Activated CD8-positive, alpha-beta memory T cell treated with anti-CD3 and anti-CD28 coated beads for 1 hour (primary cell): ENCODE measurements at places on chromosomes 3 and 15.

GRCh38 chr3:14658978-14659377 lies 7.4 kb downstream of the CCDC174 start:
- no peak for DNase-seq

- DNase-seq, result no peak
Observed at GRCh38 chr3:64895106-64895990, 207.5 kb upstream of the ADAMTS9 start.

DNA sequence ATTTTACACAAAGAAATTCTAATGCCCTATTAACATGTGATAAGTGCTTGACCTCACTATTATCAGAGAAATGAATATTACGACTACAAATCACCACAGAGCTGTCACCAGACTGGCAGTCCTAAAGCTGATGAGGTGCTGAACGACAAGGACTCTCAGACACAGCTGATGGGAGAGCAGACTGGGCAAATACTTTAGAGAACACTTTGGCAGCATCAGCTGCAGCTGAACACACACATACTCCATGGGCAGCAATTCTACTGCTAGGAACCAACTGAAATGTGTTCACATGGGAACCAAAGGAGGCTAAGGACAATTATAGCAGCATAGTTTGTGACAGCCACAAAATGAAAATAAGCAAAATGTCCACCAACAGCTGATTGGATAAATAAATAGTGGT lies 45.5 kb downstream of the SUSD5 start:
- DNase-seq, result no peak

- DNase-seq, result no peak
Observed at GRCh38 chr15:90211440-90212143, 10.5 kb downstream of the SEMA4B start.

GRCh38 chr3:183626877-183627594 lies 8.4 kb upstream of the KLHL24 start:
- no peak for DNase-seq

GRCh38 chr3:164375538-164375937 lies 702.8 kb downstream of the SI start:
- no peak for DNase-seq

DNA sequence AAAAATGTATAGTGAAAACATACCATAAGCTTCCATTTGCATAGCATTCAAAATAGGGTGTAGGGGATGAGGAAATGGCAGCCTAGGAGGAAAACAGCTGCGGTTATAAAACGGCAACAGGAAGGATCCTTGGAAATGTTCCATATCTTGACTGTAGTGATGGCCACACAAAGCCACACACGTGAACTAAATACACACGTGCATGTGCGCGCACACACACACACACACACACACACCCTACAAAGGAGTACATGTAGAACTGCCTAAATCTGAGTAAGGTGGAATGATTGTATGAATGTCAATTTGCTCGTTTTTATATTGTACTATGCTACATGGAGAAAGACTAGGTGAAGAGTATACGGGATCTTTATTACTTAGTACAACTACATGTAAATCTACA lies 3.9 kb upstream of the IREB2 start:
- DNase-seq, result no peak

DNA sequence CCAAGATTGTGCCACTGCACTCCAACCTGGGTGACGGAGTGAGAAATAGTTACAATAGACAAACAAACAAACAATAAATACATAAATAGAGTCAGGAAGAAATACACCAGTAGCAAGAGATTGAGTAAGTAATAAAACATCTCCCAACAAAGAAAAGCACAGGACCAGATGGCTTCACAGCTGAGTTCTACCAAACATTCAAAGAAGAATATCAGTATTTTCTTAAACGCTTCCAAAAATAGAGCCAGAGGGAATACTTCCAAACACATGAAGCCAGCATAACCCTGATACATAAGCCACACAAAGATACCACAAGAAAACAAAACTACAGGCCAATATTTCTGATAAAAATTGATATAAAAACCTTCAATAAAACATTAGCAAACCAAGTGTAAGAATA lies 30.7 kb upstream of the IGSF10 start:
- DNase-seq, result no peak

- no peak for DNase-seq
Observed at GRCh38 chr3:41751597-41751996, 210.3 kb downstream of the ULK4 start.

- no peak for DNase-seq
Observed at GRCh38 chr3:40258555-40258954, 51.0 kb upstream of the EIF1B start.

GRCh38 chr3:126496894-126497850 lies 20.4 kb downstream of the UROC1 start:
- no peak for DNase-seq

DNA sequence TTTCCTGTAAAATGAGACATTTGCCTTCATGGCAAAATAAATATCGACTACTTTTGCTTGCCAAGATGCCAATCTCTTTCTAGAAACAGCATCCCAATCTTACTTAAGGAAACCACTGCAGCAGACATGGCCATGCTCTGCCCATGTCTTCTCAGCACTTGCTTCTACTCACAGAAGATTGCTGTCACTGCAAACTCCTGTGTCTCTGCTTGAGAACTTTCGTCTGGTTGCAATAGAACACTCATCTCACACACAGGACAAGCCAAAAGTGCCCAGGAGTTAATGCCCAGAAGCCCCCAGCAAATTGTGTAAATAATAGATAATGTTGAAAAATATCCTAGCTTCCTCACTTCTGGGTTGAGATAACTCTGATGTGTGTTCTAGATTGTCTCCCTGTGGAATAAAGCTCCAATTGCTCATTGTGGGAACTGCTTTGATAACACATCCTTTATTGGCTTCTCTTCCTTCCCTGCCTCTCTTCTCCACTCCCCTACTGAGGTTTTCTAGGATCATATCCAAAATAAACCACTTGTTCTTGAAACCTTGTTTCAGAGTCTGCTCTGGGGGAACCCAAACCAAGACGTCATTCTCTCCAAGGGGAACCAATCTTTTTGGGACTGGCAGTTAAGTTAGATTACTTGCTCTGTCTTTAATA lies 156.3 kb upstream of the STRIT1 start:
- DNase-seq, result no peak

- DNase-seq, result no peak
Observed at GRCh38 chr15:95990833-95991232, 339.7 kb upstream of the NR2F2 start.

GRCh38 chr3:118000219-118000618 lies 1034.4 kb downstream of the IGSF11 start:
- DNase-seq, result no peak

- DNase-seq, result no peak
Observed at GRCh38 chr15:48925714-48926223, 38.0 kb downstream of the SHC4 start.

GRCh38 chr15:61037031-61037430 lies 192.1 kb downstream of the RORA start:
- DNase-seq, result no peak

GRCh38 chr3:4584456-4585249 lies 91.5 kb downstream of the ITPR1 start:
- DNase-seq, result no peak

- DNase-seq, result no peak
Observed at GRCh38 chr3:14803101-14803980, 15.4 kb upstream of the FGD5 start.

DNA sequence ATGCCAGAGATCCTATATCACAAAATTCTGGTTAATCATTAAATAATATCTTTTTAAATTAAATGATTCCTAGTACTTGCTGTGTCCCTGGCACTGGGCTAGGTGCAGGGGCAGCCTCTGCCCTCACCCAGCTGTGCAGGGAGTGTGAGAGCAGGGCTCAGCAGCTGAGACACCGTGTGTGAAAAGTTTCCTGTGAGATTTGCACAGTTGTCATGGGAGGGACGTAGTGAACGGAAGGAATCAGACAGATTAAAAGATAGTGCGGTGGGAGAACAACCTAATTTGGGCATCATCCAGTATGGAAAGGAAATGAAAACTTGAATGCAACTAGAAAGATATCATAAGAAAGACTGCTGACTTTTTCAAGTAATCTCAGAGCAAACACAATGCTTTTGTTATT lies 204.1 kb downstream of the SSR3 start:
- DNase-seq, result no peak

GRCh38 chr3:9727041-9727595 lies 4.4 kb upstream of the BRPF1 start:
- no peak for DNase-seq

GRCh38 chr3:141796889-141797781 lies 33.9 kb downstream of the GRK7 start:
- peak; percentile 13 for DNase-seq

DNA sequence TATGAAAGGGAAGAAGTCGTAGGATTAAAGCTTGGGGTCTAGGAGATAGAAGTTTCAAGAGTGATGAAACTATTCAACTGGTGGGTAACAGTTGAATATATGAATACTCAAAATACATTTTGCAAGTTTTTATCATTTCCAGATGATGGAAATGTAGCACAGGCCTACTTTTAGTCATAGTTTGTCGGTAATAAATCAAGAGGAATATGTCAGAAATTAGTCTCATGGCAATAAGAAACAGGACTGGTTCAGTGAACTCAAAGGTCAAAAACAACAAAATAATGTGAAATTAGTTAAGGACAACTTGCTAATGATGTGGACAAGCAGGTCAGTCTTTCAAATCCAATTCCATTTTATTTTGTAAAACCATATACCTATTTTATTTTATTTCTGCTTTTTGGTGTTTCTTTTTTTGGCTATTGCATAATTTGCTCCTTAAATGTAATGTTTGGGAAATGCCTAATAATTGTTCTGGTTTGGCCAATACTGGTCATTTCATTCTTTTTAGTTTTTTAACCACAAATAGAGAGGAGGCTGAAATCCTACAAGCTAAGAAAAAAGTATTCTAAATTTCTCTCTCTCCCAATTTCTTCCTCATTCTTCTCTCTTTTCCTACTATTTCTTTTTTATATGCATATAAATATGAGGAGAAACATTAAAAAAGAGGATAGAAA lies 195.2 kb upstream of the ARHGEF26 start:
- DNase-seq, result no peak

DNA sequence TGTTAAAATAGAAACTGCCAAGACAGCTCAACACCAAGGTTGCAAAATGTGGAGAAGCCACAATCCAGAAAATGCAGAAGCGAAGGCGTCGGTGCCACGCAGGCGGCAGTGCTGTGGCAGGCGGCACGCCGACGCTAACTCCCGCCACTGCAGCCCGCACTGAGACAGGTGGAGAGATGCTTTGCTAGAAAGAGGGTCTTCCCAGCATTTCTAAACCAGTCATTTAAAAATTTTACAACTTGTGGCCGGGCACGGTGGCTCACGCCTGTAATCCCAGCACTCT lies 23.2 kb downstream of the CYFIP1 start:
- no peak for DNase-seq

DNA sequence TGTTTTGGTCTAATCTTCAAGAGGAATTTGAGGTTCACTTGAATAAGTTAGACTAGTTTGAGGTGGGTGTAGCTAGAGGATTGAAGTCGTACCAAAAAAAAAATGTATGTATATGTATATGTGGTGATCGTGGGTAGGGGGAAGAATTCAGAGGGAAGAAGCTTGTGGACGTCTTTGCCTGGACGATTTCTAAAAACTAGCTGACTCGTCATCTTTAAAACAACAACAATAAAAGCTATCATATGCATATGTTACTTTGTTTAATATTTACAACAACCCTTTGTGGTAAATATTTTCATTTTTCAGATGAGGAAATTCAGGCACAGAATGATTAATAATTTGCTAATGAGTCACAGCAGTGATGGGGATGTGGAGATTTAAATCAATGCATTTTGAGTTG lies 18.1 kb downstream of the RNF111 start:
- no peak for DNase-seq

GRCh38 chr15:99268431-99268830 lies 17.1 kb downstream of the LRRC28 start:
- no peak for DNase-seq

GRCh38 chr3:101529816-101530685 lies 17.0 kb upstream of the SENP7 start:
- no peak for DNase-seq

- DNase-seq, result no peak
Observed at GRCh38 chr3:13689373-13690260, 140.7 kb downstream of the FBLN2 start.

DNA sequence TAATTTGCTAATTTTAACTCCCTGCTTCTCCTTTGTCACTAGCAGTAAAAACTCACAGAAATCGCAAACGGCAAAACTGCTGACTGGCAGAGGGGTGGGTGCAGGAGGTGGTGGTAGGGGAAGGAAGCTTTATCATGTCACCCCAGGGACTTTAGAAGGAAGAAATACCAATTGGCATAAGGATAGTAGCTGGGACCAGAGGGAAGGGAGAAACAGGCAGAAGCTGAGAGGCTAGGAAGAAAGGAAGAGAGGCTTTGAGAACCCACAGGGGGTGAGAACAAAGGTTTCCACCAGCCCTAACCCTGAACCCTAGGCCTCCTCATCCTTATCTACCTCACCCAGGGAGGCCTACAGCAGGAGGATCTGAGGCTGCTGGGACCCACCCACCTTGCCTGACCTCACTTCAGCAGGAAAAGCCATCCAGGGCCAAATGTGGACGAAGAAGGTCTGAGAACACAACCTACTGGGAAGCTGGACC lies 10.7 kb downstream of the ITGB5 start:
- DNase-seq, result no peak

DNA sequence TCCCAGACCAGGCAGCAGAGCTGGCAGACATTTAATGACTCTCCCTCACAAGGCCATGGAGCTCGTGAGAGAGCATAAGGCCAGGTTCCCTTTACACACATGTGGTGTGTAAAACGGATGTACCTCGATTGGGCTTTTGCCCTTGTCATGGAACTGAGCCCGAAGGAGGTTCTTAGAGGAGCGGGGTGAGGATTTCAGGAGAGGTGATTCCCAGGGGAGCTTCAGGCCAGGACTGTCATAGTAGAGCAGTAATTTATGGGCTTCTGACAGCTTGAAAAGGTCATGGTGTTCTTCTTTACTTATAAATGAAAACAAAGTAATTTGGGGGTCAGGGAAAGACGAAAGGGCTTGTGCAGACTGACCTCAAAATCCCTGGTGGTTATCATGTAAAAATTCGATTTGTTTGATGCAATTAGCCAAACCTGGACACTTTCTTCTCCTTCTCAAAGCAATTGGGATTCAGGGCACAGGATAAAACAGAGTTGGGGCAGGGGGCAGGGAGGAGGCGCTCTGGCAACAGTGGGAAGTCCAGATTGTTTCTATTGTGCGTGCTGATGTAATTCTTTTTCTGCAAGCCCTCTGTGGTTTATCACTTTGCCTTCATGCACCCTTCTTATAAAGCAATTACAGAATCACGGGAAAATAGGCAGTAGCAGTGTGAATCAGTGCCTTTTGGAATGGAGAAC lies 51.0 kb downstream of the CACNA1D start:
- DNase-seq, result no peak

GRCh38 chr3:154844863-154845262 lies 235.3 kb upstream of the MME start:
- DNase-seq, result no peak

GRCh38 chr15:86555939-86556338 lies 476.3 kb downstream of the AGBL1 start:
- DNase-seq, result no peak

DNA sequence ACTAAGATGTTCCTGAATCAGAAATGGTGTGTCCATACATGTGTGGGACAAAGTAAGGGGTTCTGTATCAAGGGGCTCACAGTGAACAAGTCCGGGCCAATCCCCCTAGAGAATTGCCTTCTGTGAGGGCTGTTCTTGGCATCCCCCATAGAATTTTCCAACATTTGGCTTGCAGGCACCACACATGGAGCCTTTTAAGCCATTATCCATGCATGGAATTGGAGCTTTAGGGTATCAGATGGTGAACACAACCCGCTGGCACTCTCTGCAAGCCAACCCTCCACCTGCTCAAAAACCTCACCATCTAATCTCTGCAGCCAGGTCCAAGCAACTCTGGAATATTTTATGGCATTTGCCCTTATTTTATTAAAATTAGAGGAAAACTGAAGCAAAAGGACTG lies 278.7 kb downstream of the ERC2 start:
- DNase-seq, result no peak
